ENCODE measurements at places on chromosomes 1 and 21.

DNA sequence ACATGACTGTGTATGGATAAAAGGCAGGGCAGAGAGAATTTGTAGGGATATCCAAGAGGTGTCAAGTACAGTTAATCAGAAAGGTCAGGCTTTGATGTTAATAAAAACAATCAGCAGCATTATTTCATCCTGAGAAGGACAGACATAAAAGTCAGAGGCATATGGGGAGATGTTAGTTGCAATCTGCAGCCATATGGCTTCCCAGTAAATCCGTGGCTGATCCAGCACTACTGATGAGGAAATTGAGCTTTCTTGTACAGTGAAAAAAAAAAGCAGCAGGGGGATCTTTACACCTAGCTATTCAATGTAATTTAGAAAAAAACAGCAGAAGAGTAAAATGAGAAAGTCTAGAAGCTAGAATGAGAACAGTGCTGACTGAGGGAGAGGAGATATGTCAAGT is 2.2 kb upstream of the SPRR1B start:
- DNase-seq, result no peak

DNA sequence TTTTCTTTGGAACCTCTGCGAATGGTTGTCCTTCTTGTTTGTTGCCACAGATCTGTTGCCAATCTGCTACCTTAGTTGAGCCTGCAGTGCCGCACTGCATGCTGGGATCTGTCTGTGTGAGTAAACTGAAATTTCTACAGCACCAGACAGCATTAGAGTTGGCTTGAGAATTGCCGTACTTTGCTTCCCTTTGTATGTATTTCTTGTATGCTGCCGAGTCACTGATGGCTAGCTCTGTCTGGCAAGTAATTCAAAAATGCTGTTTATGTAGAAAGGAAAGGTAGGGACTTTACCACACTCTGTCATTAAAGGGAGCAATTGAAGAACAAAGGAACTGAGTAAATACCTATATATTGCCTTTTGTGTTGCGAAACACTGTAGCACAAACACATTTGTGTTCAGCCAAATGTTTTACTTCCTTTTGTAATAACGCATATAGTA is 857.4 kb downstream of the USP25 start:
- peak; percentile 19 for DNase-seq

DNA sequence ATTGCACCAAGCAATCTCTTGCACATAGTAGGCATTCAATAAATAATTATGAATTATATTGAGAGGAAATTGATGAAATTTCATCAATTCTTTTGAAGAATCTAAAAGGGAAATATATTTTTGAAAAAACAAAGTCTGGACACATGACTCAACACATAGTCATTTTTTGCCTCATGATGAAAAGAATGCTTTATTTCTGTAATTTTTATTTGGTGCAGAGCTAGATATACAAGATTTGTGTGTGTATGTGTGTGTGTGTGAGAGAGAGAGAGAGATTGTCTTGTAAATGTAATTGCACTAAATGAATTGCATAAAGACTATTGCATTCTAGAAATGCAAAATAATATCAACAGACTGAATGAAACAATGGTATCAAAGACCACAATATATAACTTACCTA is 206.2 kb upstream of the C1orf87 start:
- DNase-seq, result peak; percentile 37

DNA sequence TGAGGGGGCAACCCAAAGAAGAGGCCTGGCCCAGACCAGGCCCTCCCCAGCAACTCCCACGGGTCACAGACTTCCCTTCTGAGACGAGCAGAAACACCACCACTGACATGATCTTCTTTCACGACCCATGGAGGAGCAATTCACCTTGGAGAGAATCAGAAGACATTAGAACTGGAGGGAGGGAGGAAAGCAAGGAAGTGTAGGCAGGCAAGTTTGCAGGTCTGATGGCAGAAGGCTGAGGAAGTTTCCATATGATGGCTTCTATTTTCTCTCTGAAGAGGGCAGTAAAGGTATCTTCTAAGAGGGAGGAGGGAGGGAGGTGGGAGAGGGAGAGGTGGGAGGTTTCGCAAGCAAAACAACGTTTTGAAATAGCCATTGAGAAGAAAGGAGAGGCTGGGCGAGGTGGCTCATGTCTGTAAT is 1.4 kb upstream of the UBXN10 start:
- DNase-seq, result no peak

GRCh38 chr1:68365709-68366382 is 83.9 kb downstream of the RPE65 start:
- DNase-seq, result no peak

GRCh38 chr1:169288011-169288414 is 79.6 kb downstream of the NME7 start:
- peak; percentile 52 for DNase-seq

GRCh38 chr1:224939844-224940425 is 10.5 kb downstream of the DNAH14 start:
- DNase-seq, result no peak

- no peak for DNase-seq
Observed at GRCh38 chr1:108106775-108107174, 93.4 kb downstream of the SLC25A24 start.

GRCh38 chr1:209710093-209710492 is 5.4 kb downstream of the HSD11B1 start:
- no peak for DNase-seq

DNA sequence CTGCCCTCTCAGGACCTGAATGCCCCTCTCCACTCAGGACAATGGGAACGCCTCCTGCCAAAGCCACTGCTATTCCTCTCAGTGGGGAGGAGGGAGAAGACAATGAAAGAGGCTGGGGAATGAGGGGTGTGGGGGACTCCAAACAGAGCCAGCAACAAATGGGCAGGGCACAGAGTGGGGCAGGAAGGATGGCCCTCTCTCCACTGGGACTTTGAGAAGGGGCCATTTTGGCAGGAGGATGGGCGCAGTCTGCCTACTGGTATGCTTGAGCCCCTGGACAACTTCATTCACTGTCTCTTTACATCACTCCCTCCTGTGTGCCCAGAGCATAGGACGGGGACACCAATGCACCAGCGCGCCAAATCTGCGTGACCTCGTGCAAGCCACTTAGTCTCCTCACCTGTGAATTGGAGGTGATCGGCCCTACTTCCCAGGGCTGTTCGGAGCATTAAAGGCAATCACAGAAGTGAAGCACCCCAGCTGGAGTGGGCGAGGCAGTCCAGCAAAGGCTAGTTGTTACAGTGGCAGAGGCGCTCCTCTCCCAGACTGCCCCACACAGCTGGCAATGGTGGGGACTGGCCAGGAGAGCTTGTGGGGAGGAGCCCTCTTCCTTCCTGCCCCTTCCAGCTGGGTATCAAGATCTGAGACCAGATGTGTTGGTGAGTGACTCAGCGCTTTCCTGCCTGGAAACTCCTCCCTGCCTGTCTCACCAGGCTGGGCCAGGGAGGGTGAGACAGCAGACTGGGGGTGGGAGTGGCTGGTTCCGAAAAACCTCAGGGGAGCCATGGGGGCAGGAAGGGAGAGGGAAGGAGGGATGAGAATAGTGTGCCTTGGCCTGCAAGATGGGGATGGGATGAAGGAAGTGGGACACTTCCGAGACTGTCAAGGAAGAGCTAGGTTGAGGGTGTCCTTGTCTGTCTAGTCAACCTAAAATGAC is 22.4 kb upstream of the SYNC start:
- DNase-seq, result peak; percentile 94

DNA sequence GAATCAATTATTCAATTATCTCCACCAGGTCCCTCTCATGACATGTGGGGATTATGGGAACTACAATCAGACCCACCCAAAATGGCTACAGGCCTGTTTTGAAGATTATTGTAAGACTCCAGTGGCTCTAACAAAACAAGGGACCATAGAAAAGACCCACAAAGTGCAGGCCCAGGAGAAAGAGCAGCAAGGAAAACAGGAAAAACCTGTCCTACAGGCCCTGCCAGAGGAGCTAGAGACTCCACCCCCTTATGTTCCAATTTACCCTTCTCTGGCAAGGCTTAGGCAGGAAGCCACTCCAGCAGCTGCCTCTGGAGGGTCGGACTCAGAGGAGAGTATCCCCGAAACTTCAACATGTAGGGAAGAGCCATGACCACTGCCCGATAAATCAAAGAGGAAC is 96.5 kb downstream of the LIPI start:
- DNase-seq, result no peak

DNA sequence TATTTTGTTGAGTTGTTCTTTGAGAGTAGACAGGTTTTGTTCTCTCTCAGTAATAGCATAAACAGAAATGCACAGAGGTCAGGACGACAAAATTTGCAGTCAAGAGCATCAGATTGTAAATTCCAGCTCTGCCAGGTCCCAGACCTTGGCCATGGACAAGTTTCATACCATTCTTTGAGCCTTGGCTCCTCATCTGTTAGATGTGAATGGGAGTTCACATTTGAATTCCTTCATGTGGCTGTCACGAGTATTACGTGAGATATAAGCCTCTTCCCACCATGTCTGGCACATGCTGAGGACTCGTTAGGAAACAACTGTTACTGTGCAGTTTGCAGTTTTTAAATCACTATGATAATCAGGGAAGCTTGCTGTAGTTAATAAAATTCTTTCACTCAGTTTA is 93.2 kb upstream of the KCTD3 start:
- peak; percentile 52 for DNase-seq

- DNase-seq, result peak; percentile 74
Observed at GRCh38 chr21:46183910-46184624, at the start of gene SPATC1L. Gene SPATC1L (minus strand): TSS chr21:46184459. CDS start chr21:46182816, 1,643 bp downstream.

DNA sequence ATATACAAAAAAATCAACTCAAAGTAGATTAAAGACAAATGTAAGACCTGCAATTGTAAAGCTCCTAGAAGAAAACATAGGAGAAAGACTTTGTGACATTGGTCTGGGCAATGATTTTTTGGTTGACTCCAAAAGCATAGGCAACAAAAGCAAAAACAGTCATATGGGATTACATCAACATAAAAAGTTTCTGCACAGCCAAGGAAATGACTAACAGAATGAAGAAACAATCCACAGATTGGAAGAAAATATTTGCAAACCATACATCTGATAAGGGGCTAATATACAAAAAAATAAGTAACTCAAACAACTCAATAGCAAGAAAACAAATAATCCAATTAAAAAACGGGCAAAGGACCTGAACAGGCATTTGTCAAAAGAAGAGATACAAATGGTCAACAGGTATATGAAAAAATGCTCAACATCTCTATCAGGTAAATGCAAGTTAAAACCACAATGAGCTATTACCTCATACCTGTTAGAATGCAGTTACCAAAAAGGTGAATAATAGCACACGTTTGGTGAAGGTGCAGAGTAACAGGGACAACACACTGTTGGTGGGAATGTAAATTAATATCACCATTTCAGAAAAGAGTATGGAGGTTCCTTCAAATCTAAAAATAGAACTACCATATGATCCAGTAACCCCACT is 173.7 kb upstream of the COA6 start:
- DNase-seq, result no peak

GRCh38 chr1:231396643-231397042 is 25.4 kb downstream of the EGLN1 start:
- no peak for DNase-seq

DNA sequence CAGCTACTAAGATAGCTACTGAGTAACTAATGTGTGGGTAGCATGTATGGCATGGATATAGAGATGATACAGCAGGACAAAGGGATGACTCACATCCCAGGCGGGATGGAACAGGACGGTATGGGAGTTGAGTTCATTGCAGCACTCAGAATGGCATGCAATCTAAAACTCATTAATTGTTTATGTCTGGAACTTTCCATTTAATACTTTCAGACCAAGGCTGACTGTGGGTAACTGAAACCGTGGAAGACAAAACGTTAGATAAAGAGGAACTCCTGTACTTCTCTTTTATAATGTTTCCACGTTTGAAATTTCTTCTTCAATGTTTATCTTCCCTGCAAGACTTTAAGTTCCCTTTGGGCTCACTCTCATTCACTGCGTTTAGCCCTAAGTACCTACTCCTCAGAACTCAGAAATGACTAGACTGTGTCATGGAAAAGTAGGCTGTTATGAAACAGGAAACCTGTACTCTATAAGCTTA is 151.9 kb downstream of the MAGI3 start:
- peak; percentile 54 for DNase-seq

GRCh38 chr1:235093696-235094592 is 34.7 kb downstream of the TOMM20 start:
- peak; percentile 74 for DNase-seq

DNA sequence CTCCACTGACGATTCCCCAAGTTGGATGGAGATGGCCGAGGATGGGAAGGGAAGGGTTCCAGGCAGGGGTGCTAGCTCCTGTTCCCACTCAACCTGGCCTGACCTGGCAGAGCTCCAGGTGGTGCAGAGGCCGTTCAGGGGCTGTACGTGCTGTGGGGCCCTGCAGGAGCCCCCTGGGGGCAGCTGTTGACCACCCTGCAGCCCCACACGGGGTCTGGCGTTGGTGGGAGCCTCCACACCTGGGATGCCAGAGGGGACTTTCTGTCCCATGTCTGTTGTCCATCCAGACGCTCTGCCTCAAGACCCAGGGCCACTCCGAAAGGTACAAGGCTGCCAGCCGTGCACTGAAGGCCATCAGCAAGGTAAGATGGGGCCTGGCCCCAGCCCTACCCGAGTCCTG is 20.0 kb downstream of the ARHGEF16 start:
- DNase-seq, result no peak

GRCh38 chr1:182646739-182647138 is 37.6 kb downstream of the RGS8 start:
- no peak for DNase-seq

DNA sequence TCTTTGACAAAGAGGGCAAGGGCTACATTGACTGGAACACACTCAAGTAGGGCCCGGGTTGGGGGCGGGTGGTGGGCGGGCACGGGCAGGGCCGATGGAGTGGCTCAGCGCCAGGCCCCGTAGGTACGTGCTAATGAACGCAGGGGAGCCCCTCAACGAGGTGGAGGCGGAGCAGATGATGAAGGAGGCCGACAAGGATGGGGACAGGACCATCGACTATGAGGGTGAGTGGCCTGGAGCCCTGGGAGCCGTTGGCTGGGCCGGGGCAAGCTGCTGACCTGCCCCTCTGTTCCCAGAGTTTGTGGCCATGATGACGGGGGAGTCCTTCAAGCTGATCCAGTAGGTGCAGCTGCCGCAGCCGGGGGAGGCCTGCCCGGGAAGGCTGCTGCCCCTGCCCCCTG is 1.8 kb downstream of the CALML6 start:
- DNase-seq, result no peak

- DNase-seq, result peak; percentile 45
Observed at GRCh38 chr1:8396083-8396785, 78.3 kb downstream of the SLC45A1 start.

- DNase-seq, result no peak
Observed at GRCh38 chr1:183588827-183589226, 1.4 kb downstream of the NCF2 start.

GRCh38 chr1:159223004-159223403 is 18.3 kb downstream of the ACKR1 start:
- no peak for DNase-seq

DNA sequence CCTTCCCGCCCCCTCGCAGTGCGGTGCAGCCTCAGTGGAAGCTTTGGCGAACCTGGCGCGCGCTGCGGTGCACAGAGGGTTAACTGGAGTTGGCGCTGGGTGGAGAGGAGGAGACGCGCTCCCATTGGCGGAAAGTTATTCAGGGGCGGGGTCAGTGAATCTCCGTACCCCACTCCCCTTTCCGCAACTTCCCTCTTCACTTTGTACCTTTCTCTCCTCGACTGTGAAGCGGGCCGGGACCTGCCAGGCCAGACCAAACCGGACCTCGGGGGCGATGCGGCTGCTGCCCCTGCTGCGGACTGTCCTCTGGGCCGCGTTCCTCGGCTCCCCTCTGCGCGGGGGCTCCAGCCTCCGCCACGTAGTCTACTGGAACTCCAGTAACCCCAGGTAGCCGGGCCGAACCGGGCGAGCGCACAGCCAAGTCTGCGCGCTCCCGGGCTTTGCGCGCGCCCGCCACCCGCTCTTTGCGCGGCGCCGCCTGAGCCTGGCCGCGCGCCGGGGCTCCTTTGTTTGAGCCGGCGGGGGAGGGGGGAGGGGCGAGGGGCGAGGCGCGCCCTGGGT is at the start of gene EFNA4:
Gene EFNA4, plus strand, starts transcription at position 191 of the 561 bp plus-strand sequence. Its CDS starts 84 bp downstream, at position 275.
- DNase-seq, result peak; percentile 92

- DNase-seq, result peak; percentile 77
Observed at GRCh38 chr1:62245201-62245600, 50.6 kb downstream of the L1TD1 start.
